ENCODE measurements at places on chromosomes 4 and X. TPM values are rescaled to one million over a fixed set of nuclear protein-coding genes. Genes with fewer than 3 reads are reported as not detected.

DNA sequence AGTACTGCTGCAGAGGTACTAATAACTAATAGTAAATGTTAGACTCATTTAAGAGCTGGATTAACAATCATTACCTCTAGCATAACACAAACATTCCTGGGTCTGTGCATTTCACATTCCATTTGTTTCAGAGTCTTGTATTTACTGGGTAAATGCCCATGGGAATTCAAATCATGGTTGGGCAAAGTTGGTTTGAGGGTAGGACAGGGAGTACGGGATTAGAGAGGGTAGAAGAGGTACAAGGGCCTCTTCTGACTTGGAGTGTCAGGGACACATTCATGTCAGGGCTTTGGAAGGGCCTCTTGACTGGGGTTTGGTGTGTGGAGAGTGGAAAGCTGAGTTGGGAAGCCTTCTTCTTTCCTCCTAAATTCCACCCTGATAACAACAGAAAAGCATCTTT is 65.9 kb downstream of the WWC2 start:
- no peak overlapping the region for H3K4me3 ChIP-seq
- H3K36me3 ChIP-seq, result no peaks in the 10 kb centered on the region
- peaks cover 49% of the 10 kb centered on the region for H3K4me1 ChIP-seq
- H3K27ac ChIP-seq, result peak overlapping the region; percentile 1
- DNase-seq, result no peak
- H3K27me3 ChIP-seq, result no peaks in the 10 kb centered on the region

ATP6AP2 gene
- total RNA-seq, result 78.7 TPM

DNA sequence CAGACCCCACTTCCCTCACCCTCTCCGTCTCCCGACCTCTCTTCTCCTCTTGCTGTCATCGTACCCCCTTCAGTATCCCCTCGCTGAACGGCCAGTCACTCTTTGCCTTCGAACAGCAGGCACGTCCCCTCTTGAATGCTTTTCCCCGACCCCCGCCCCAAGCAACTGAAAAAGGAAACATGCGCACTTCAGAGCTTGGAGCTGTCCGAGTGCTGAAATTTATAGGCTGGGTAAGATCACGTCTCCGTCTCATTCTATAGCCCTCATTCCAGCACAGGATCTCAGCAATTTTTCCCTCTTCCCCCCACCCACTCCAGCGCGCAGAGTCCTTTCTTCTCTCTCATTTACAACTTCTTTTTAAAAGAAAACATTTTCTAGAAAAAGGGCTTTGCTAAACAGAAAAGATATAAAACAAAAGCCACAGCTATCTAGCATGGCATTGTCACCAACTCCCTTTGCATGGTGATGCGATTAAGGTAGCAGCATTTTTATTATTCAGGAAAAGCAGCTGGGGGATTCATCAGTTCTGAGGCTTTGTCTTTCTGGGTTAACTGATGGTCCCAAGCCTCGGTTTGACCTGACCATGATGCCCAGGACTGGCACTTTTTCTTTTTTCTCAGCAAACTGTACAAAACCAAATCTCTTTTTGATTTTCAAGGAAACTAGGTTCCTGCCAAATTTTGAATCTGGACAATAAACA is at the start of gene GLRA2:
Gene GLRA2, plus strand, starts transcription at position 247 of the 700 bp plus-strand sequence. CDS start 522 bp downstream, outside the sequence.
- H3K36me3 ChIP-seq, result no peaks in the 10 kb centered on the region
- peak within 1 kb of the TSS; percentile 84 for H3K4me3 ChIP-seq
- peak; percentile 52 for DNase-seq
- no peaks in the 10 kb centered on the region for H3K27me3 ChIP-seq

DNA sequence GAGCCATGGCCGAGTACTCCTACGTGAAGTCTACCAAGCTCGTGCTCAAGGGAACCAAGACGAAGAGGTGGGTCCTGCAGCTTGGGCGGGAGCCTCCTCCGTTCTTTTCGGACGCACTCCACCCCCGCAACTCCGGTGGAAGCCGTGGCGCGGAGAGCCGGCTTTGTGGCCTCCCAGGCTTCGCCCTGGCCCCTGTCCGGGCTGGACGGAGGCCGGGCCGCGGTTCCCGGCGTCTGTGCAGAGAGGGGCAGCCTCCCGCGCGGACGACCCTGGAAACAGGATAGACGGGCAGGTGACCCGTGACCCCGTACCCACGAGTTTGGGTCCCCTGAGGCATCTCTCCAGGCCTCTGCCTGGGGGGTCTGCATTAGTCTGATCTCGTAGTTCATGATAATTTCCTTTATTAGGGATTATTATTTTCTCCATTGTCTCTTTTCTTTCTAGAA is 356 bp downstream of the FRG1 start:
- peaks cover 18% of the 10 kb centered on the region for H3K27me3 ChIP-seq
- peaks cover 8% of the 10 kb centered on the region for H3K4me1 ChIP-seq
- no peak overlapping the region for H3K27ac ChIP-seq
- H3K4me3 ChIP-seq, result peak overlapping the region; percentile 87

DNA sequence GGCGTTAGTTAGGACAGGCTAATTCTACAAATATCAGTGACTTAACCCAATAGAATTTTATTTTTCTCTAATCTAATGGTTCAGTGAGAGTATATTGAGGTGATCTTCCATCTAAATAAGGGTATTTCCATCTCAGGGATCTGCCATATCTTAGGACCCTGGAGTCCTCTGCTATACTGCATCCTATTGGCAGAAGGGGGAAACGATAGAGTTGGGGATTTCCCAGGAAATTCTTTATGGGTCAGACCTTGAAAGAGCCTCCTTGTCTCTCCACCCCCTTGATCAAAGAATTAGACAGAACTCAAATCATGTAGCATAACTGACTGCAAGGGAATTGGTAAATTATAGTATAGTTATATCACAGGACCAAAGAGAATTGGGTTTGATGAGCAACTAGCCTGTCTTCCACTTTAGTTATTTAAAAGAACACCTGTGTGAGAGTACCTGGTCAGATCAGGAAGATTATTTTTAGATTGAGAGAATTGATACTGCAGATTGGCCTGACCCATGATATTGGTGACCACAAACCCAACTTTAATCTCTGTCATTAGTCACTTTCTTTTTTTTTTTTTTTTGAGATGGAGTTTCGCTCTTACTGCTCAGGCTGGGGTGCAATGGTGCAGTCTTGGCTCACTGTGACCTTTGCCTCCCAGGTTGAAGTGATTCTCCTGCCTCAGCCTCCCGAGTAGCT is 25.6 kb downstream of the SMARCA5 start:
- no peak overlapping the region for H3K4me3 ChIP-seq
- no peaks in the 10 kb centered on the region for H3K4me1 ChIP-seq
- H3K36me3 ChIP-seq, result peaks cover 81% of the 10 kb centered on the region
- no peaks in the 10 kb centered on the region for H3K27me3 ChIP-seq

KCNE5 gene
- total RNA-seq, result 2.7 TPM

PLXNB3 gene
- 4.2 TPM for total RNA-seq

DNA sequence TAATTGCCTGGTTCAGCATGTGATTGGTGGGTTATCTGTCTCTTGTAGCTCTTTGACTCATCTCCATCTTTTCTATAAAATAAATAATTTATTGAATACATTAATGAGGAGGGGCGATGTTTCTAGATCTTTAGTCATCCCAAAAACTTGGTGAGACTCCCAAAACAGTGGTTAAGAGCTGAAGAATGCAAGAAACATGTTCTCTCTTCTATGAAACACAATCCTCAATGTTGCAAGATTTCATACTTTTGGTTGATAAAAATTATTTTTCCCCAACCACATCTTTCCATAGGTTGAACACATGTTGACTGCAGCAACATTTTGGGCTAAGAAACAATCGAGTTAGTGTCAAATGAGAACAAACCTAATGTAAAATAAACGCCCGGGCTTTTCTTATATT is 1.2 kb upstream of the TMEM47 start:
- H3K27me3 ChIP-seq, result peaks cover 7% of the 10 kb centered on the region
- peaks cover 29% of the 10 kb centered on the region for H3K4me1 ChIP-seq
- peaks cover 8% of the 10 kb centered on the region for H3K36me3 ChIP-seq
- H3K27ac ChIP-seq, result no peak overlapping the region
- H3K4me3 ChIP-seq, result peak overlapping the region; percentile 70

- peaks cover 18% of the 10 kb centered on the region for H3K4me1 ChIP-seq
- no peaks in the 10 kb centered on the region for H3K36me3 ChIP-seq
- H3K27ac ChIP-seq, result no peak overlapping the region
- no peak for DNase-seq
- peaks cover 99% of the 10 kb centered on the region for H3K27me3 ChIP-seq
- no peak overlapping the region for H3K4me3 ChIP-seq
These were observed 338.1 kb upstream of the F9 start for GRCh38 chrX:139192386-139192961.

- no peak overlapping the region for H3K4me3 ChIP-seq
- H3K27ac ChIP-seq, result no peak overlapping the region
- no peaks in the 10 kb centered on the region for H3K27me3 ChIP-seq
- DNase-seq, result no peak
- no peaks in the 10 kb centered on the region for H3K4me1 ChIP-seq
These were observed 189.1 kb upstream of the RBPJ start for GRCh38 chr4:26131711-26132110.

DNA sequence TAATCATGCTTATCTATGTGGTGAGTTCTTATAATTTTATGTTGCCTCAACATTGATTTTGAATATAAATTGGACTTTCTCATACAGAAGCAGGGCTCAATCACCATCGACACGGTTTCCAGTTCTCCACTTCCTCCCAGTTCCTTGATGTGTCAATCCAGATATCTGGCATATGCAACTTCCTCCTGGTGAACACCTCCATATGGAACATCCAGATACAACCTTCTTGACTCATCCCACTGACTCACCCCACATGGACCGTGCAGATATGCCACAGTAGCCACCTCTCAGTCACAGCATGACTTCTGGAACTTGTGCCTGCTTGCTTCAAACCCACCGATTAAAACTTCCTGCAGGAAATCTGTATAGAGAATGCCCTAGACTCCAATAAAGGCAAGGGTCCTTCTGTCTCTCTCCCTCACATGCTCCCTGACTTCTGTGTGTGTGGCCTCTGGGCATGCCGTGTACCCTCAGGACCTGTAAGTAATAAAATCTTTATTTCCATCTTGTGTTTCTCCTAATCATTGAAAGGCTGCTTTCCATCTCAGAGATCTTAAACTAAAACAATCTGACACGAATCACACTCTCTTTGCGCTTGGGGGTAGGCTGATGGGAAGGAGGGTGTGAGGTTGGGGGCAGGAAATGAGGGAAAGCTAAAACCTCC is 67.0 kb downstream of the HTRA3 start:
- H3K36me3 ChIP-seq, result peaks cover 5% of the 10 kb centered on the region
- no peak overlapping the region for H3K4me3 ChIP-seq
- H3K4me1 ChIP-seq, result no peaks in the 10 kb centered on the region
- H3K27me3 ChIP-seq, result no peaks in the 10 kb centered on the region
- no peak overlapping the region for H3K27ac ChIP-seq

- peaks cover 32% of the 10 kb centered on the region for H3K4me1 ChIP-seq
- no peak overlapping the region for H3K4me3 ChIP-seq
- H3K36me3 ChIP-seq, result no peaks in the 10 kb centered on the region
- no peak for DNase-seq
These were observed 4.1 kb downstream of the HS6ST2 start for GRCh38 chrX:132954323-132954722.

DNA sequence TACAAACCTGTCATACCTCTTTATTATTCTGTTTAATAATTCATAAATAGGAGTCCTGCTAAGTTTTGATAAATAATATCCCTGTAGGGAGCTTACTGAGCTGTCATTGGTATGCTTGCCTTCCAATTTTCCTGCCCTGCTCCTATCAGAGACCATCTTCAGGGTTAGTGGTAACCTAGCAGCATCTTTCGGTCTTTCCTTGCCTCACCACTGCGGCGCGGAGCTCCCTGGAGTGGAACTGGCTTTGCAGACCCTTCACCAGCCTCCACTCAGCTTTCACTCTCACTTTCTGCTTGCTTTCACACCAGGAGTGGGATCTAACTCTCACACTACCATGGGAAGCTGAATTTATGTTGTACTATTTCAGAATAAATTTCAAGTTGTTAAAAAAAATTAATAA is 481.7 kb upstream of the ATOH1 start:
- peak; percentile 14 for DNase-seq
- H3K27me3 ChIP-seq, result no peaks in the 10 kb centered on the region
- no peaks in the 10 kb centered on the region for H3K4me1 ChIP-seq
- H3K36me3 ChIP-seq, result no peaks in the 10 kb centered on the region
- H3K4me3 ChIP-seq, result no peak overlapping the region

- no peaks in the 10 kb centered on the region for H3K4me1 ChIP-seq
- H3K36me3 ChIP-seq, result no peaks in the 10 kb centered on the region
- H3K4me3 ChIP-seq, result no peak overlapping the region
- no peak overlapping the region for H3K27ac ChIP-seq
- H3K27me3 ChIP-seq, result no peaks in the 10 kb centered on the region
- no peak for DNase-seq
These were observed 184.4 kb downstream of the GLUD2 start for GRCh38 chrX:121231566-121232358.

- no peaks in the 10 kb centered on the region for H3K4me1 ChIP-seq
- H3K4me3 ChIP-seq, result no peak overlapping the region
- H3K36me3 ChIP-seq, result no peaks in the 10 kb centered on the region
- no peaks in the 10 kb centered on the region for H3K27me3 ChIP-seq
- H3K27ac ChIP-seq, result no peak overlapping the region
These were observed 34.0 kb downstream of the RNF175 start for GRCh38 chr4:153725831-153726154.

CXCL13 gene
- total RNA-seq, result not detected

RBMXL3 gene
- total RNA-seq, result not detected

GUCY1A1 gene
- total RNA-seq, result 0.20 TPM

- H3K36me3 ChIP-seq, result no peaks in the 10 kb centered on the region
- H3K4me1 ChIP-seq, result no peaks in the 10 kb centered on the region
- H3K4me3 ChIP-seq, result no peak overlapping the region
- H3K27me3 ChIP-seq, result no peaks in the 10 kb centered on the region
These were observed 242.3 kb upstream of the GPRIN3 start for GRCh38 chr4:89549907-89550306.

SMARCA5 gene
- total RNA-seq, result 98.8 TPM

NLRP2B gene
- total RNA-seq, result not detected

GALNT7 gene
- 79.9 TPM for total RNA-seq

- H3K4me3 ChIP-seq, result no peak overlapping the region
- peaks cover 28% of the 10 kb centered on the region for H3K36me3 ChIP-seq
- DNase-seq, result no peak
- H3K27ac ChIP-seq, result no peak overlapping the region
- peaks cover 40% of the 10 kb centered on the region for H3K27me3 ChIP-seq
These were observed 49.7 kb upstream of the IGFBP7 start for GRCh38 chr4:57159866-57160265.

- peak overlapping the region; percentile 92 for H3K27ac ChIP-seq
- H3K36me3 ChIP-seq, result no peaks in the 10 kb centered on the region
- H3K4me3 ChIP-seq, result no peak overlapping the region
- H3K27me3 ChIP-seq, result no peaks in the 10 kb centered on the region
These were observed 25.1 kb upstream of the FAM156A start for GRCh38 chrX:52983321-52984000.

CXCL8 gene
- not detected for total RNA-seq

SSX5 gene
- not detected for total RNA-seq

GRCh38 chr4:53043055-53043454 is 180.9 kb downstream of the RASL11B start:
- H3K4me3 ChIP-seq, result no peak overlapping the region
- H3K4me1 ChIP-seq, result peaks cover 9% of the 10 kb centered on the region
- H3K27ac ChIP-seq, result no peak overlapping the region
- no peak for DNase-seq
- H3K27me3 ChIP-seq, result no peaks in the 10 kb centered on the region
